ENCODE measurements at places on chromosomes 12 and 14.

- no peak for DNase-seq
Measured at GRCh38 chr12:6752167-6752920, 597 bp downstream of the MLF2 start.

DNA sequence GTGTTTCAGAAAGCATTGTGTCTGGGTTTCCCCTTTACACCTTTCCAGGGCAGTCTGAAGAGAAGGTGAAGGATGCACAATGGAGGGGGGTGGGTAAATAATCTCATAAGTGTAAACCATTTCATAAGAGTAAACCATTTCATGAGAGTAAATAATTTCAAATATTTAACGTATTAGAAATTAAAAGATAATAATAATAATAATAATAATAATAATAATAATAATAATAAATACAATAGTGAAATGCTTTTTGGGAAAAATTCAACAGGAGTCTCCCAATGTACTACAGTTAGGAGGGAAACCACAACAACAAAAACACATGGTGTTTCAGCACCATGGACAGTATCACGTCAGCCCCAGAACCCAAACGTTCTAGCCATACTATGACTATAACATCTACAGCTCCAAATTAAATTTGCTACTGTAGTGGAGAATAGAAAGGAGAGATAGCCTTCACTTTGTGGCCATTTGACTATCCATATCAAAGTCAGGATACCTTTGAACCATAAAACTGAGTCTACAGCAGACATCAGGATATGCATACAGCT, 691.8 kb downstream of the BCL11B start:
- DNase-seq, result no peak

GRCh38 chr14:55038708-55039107, 11.7 kb downstream of the SOCS4 start:
- DNase-seq, result no peak

DNA sequence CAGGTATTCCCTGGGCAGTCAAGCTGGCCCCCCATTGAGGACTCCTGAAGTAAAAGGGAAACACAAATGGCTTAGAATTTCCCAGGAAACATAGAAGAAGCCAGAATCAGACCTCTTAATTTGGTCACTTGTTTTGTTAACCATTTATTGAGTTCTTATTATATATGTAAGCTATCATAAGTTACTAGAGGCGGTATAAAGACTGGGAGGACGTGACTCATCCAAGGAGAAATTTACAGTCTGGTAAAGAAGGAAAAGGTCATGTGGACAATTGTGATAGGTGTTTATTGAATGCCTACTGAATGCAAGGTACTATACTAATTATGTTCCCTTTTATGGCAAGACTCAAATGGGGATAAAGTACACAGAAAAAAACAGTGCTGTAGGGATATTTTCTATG, 146.7 kb downstream of the DYRK2 start:
- DNase-seq, result no peak

GRCh38 chr12:85468356-85469157, 188.5 kb downstream of the ALX1 start:
- no peak for DNase-seq

GRCh38 chr14:66468778-66469367, 17.3 kb upstream of the CCDC196 start:
- no peak for DNase-seq

- no peak for DNase-seq
Measured at GRCh38 chr12:48815126-48816110, 2.9 kb upstream of the CACNB3 start.

- no peak for DNase-seq
Measured at GRCh38 chr12:104708891-104709290, 249.2 kb downstream of the SLC41A2 start.

- no peak for DNase-seq
Measured at GRCh38 chr14:72892103-72892878, 1.6 kb downstream of the DPF3 start.
